ENCODE measurements at places on chromosomes 5 and 9.

DNA sequence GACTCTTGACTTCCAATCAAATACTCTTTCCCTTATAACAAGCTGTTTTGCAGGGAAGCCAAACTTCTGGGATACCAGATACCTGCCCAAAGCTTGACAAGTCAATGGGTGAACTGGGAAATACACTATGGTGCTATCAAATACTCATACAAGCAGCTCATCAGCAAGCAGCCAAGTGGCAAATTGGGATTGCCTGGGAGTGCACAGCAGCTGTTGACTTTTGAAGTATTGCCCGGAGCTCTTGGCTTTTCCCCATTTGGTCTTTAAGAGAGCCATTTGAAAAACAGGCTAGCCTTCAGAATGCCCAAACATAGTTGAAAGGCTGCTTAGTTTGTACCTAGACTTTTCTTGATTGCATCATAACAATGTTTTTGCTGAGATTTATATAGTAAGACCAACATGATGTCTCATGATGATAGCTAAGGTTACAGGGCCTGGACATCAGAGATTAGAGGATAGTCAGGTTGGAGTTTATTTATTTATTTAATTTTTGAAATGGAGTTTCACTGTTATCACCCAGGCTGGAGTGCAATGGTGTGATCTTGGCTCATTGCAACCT lies 210.1 kb upstream of the ZNF608 start:
- DNase-seq: no peak

DNA sequence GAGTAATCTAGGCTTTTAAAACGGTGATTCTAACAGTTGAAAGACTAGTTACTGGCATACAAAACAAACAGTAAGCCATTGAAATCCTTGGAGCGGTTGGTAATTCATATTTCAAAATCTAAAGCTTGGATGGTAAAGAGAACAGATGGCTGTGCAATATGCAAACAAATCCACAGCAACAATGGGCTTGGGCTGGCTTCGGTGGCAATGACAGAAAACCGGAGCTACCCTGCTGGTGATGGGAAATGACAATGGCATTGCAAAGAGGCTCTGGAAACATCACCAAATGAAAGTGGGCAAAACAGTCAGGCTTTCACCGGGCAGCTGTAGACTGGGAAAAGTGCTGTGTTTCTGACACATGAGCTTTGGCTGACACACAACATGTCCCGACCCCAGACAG lies 42.2 kb downstream of the MED27 start:
- DNase-seq: no peak

- DNase-seq: no peak
Observed at GRCh38 chr9:120513825-120514396, 66.1 kb downstream of the CDK5RAP2 start.

DNA sequence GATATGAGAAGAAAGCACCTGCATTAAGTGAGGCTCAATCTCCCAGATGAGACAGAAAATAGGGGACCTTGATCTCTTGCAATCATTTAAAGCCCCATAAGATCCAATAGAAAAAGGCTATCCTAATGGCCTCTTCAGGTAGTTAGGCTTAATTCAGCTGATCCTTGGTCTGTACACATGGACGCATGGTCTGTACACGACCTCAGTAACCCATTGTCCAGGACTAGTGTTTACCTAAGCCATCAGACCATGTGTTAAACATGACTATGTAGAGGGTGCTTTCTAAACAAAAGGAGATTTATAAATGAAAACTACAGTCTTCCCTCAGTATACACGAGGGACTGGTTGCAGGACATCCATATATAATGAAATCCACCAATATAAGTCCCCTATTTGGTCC lies 7.5 kb downstream of the MARCHF3 start:
- DNase-seq: no peak

DNA sequence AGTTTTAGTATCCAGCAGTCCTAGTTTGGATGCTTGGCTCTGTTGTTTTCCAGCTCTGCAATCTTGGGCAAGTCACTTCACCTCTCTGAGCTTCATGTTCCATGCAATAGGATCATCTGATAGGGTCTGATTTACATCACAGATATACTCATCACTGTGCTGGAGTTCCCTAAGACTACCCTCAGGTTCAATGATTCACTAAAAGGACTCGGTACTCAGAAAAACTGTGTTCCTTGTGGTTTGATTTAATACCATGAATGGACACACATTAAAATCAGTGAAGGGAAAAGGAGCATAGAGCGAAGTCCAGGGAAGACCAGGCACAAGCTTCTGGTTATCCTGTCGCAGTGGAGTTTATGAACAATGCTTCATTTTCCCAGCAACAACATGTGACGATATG lies 119.9 kb upstream of the EFNA5 start:
- no peak for DNase-seq

DNA sequence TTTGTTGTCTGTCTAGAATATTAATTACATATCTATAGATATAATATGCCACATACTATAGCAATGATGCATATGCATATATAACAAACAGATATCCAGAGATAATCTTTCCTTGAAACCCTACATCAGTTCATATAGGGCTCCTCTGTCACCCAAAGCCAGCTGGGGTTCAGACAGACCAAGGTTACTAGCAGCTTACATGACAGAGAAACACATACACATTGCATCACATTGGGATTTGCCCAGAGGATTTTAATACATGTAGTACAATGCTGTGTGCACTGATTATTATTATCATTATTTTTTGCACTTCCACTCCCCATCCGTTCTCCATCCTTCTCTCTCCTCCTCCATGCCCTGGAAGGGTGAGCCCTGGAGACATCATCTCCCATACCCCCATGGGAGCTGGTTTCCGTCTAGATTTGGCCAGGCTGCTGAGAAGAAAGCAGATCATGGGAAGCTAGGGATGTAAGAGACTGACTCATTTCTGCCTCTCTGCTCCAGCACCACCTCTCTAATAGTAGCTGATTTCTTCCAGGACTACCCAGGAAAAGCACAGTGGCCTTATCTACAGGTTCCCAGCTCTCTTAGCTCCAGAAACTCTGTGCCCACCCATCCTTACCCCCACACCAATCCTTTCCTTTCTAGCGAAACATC lies 23.3 kb downstream of the FST start:
- no peak for DNase-seq

DNA sequence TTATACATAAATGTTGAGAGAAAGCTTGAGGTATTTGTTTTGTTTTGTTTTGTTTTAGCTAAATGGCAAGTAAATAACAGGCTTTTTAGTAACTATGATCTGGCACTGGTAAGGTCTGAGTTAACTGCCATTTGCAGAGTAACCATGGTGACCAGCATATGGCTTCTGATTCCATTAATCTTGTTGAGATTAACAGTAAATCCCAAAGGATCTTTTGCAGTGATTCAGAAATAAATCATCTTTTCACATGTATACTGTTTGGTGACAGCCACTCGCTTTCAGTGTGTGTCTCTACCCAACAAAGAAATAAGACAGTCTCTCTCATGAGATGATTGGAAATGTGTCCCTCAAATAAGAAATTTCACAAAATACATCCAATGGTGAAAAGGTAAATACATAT lies 235.6 kb downstream of the RAB3C start:
- DNase-seq: no peak

DNA sequence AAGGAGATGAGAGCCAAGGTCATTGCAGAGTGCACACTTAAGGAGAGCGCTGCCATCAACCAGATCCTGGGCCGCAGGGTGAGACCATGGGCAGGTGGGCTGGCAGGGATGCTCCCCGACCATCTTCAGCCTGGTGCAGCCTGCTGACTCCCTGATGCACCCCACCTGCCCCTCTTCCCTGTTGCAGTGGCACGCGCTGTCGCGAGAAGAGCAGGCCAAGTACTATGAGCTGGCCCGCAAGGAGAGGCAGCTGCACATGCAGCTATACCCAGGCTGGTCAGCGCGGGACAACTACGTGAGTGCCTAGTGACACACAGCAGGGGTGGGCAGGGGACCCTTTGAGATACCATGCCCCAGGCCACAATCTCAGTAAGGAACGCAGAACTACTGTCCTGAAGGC lies 28.3 kb downstream of the TCF7 start:
- no peak for DNase-seq

- DNase-seq: no peak
Observed at GRCh38 chr5:43711496-43711895, 108.5 kb downstream of the NNT start.

- DNase-seq: no peak
Observed at GRCh38 chr5:96747720-96748119, 60.0 kb downstream of the ERAP1 start.

DNA sequence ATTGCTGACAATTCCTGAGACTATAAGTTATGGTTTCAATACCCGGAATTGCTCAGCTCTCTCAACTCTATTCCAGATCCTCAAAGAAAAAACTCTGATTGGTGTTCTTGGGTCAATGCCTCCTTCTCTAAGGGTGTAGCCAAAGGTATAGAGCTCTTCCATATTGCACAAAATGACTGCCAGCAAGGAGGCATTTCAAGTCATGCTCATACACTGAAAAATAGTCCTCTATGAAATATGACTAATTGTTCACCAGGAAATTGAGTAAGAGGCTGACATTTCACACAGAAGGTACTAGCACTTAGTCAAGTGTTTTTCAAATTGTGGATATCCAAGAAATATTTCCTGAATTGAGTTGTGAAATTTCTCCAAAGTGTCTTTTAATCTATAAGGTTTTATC lies 111.1 kb upstream of the KLF9 start:
- DNase-seq: no peak

DNA sequence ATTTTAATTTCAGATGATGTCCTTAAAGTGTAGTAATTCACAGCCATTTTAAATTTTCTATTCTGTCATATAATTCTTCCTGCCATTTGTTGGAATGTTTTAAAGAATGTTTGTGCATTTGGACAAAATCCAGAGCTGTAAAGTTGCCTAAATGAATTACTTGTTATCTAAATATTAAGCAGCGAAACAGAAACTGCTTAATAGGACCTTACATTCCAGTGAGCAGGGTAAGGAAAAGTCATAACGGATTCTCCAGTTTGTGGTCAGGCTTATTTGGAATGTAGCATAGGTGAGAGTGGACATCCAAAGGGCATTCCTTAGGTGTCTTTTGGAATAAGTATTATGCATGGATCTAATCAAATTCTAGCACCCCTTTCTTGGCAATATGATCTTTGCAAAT lies 410.4 kb upstream of the PTPRD start:
- DNase-seq: no peak

- DNase-seq: no peak
Observed at GRCh38 chr9:114210136-114210535, 54.8 kb downstream of the COL27A1 start.

- no peak for DNase-seq
Observed at GRCh38 chr5:172245703-172246125, 37.9 kb downstream of the UBTD2 start.

- DNase-seq: no peak
Observed at GRCh38 chr9:17846948-17847655, 268.2 kb downstream of the SH3GL2 start.

GRCh38 chr9:119974026-119974425 lies 604.8 kb upstream of the BRINP1 start:
- DNase-seq: no peak

DNA sequence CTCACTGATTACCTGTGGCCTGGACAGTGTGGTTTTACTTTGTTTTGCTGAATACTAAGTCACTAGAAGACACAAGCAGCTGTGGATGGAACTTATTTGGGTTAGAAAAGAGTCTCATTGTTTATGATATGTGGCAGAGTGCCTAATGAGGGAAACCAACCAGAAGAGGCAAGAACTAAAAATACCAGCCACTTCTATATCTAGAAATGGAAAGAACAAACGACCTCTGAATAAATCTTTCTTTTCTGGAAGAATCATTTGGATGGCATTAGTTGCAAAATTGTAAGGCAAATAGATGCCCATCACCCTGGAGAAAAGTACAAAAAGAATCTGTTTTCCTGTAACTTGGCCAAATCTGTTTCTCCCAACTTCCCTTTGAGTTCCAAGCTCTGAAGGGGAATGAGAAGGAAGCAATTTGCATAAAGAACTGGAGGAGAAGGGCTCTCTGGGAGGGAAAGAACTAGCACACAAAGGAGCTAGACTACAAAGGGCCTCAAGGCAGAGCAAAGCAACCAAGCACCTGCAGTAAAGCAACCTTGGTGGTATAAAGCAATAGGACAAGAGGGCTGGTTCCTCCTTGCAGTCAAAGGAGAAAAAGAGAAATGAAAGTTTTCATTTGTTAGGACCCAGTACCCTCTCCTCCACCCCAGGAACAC lies 455.4 kb downstream of the CAAP1 start:
- DNase-seq: no peak

- no peak for DNase-seq
Observed at GRCh38 chr5:120158211-120158610, 305.9 kb upstream of the PRR16 start.
